ENCODE measurements at places on chromosomes 3 and 15. TPM values are rescaled to one million over a fixed set of nuclear protein-coding genes. Genes with fewer than 3 reads are reported as not detected.

- H3K36me3 ChIP-seq: no peaks in the 10 kb centered on the region
- H3K4me3 ChIP-seq: no peak overlapping the region
- peaks cover 1% of the 10 kb centered on the region for H3K4me1 ChIP-seq
- no peak overlapping the region for H3K27ac ChIP-seq
These were observed 135.4 kb downstream of the NSMCE3 start for GRCh38 chr15:29134239-29134638.

- H3K36me3 ChIP-seq: no peaks in the 10 kb centered on the region
- no peak for DNase-seq
- H3K4me1 ChIP-seq: peaks cover 2% of the 10 kb centered on the region
- H3K27ac ChIP-seq: no peak overlapping the region
- H3K4me3 ChIP-seq: no peak overlapping the region
These were observed 9.3 kb downstream of the VEPH1 start for GRCh38 chr3:157493627-157494550.

DNA sequence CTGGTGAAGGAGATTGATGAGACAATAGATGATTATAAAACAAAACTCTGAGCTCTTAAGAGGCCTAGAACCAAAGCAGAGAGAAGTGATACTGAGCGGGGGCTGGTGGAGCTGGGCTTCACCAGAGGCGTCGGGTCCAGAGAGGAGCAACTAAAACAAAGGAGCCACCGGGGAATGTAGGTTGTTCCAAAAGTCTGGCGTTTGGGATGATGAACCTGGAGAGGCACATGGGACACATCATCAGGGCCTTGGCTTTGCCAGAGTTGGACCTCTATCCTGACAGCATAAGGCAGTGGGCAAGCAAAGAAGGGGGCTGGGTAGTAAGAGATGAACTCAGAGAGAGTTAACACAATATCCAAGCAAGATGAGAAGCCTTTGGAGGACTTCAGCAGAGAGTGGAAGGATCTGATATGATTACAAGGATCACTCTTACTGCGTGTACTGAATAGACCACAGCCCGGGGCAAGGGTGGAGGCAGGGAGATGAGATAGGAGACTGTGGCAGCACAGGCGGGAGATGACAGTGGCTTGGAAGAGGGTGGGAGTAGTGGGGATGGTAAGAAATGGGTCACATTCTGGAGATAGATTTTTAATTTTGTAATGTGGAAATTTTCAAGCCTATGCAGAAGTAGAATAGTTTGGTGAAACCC is 36.0 kb upstream of the RASA2 start:
- H3K4me3 ChIP-seq: no peak overlapping the region
- H3K4me1 ChIP-seq: peaks cover 11% of the 10 kb centered on the region
- H3K36me3 ChIP-seq: peaks cover 11% of the 10 kb centered on the region
- no peak for DNase-seq

The LRRN1 gene
- 0.10 TPM for total RNA-seq

DNA sequence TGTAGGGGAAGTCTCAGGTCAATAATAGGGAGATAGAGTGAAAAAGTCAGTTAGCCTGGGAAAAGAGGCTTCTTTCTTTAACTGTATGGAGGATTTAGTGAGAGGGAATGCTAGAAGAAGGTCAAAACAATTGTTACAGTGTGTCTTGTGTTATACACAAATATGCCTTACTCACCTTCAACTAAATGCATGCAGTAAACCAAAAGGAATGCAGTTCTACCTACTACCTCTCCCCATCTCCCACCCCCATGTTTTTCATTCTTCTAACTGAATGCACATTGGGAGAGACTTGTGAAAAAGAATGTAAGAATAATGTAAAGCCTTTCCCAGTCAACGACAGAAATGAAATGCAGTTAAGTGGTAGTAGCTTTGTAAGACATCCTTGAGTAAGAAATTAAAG is 33.8 kb downstream of the CCDC66 start:
- H3K27ac ChIP-seq: peak overlapping the region; percentile 24
- peaks cover 20% of the 10 kb centered on the region for H3K4me1 ChIP-seq
- no peak overlapping the region for H3K4me3 ChIP-seq
- H3K27me3 ChIP-seq: no peaks in the 10 kb centered on the region

DNA sequence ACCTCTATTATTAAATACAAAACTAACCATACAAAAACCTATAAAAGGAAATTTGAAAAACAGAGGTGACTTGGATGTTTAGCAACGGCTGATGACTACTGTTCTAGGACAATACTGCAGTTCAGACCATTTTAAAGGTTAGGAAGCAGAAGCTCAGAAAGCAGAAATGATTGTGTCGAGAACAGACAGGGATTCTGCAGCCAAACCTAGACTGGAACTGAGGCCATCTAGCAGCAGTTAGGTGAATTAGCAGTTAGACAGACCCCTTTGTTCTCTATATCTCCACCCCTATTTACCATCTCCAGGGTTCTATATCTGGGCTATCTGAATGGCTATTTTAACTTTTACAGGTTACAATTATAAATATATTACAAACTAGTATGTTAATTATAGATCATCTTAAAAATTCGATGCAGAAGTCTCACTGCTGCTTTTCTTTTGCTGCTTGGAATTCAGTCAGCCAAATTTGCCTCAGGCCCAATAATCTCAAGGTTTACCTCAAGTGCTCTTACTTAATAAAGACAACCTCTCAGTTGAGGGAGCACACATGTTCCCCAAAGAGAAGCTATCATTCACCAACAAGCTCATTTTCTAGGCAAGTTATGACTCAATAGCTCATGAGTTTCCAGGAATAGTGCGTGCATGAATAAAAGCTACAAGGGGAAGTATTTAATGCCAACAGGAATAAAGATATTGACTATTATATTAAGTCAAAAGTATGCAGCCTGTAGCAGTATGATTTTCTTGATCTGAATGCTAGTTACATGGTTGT is 9.3 kb upstream of the IL1RAP start:
- peaks cover 20% of the 10 kb centered on the region for H3K27me3 ChIP-seq
- DNase-seq: no peak
- peaks cover 3% of the 10 kb centered on the region for H3K4me1 ChIP-seq
- no peaks in the 10 kb centered on the region for H3K36me3 ChIP-seq
- H3K4me3 ChIP-seq: no peak overlapping the region

The TGFBR2 gene
- total RNA-seq: 60.1 TPM

DNA sequence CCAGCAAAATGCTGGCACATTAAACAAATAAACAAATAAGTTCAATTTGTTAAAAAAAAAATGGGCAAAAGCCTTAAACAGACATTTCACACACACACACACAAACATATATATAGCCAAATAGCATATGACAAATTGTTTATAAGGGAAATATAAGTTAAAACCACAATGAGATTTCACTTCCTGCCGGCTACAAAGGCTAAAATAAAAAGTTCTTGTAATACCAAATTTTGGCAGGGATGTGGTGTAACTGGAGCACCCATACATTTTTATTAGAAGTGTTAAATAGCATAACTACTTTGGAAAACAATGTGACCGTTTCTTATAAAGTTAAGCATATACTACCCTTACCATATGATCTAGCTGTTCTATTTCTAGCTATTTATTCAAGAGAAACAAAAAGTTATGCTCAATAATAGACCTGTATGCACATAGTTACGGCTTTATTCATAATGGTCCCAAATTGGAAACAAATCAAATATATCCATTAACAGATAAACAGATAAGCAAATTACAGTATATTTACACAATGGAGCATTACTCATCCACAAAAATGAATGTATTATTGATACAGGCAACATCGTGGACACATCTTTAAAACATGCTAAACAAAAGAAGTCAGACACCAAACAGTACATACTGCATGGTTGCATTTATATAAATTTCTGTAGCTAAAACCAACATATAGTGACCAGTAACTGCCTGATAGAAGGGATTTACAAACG is 93.9 kb downstream of the EOMES start:
- peaks cover 2% of the 10 kb centered on the region for H3K36me3 ChIP-seq
- peak overlapping the region; percentile 73 for H3K27ac ChIP-seq
- H3K4me3 ChIP-seq: no peak overlapping the region
- peaks cover 81% of the 10 kb centered on the region for H3K4me1 ChIP-seq

The MYRIP gene
- total RNA-seq: not detected

DNA sequence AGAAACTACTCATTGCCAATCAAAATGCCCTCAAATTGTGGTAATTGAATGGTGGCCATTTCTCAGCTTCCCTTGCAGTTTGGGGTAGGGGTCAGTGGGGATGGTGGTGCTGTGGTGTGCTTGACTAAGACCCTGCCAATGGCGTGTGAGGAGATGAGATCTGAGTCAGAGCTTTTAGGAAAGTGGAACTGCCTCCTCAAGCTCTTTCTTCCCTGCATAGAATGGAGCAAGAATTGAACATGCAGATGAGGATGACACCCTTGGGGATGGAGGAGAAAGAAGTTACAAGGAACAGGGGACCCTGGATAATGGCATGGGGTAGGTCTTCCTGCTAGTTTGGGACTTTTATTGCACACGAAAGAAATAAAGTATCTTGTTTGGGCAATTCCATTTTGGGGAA is 188.0 kb downstream of the PEX5L start:
- H3K4me1 ChIP-seq: no peaks in the 10 kb centered on the region
- no peak overlapping the region for H3K27ac ChIP-seq
- H3K36me3 ChIP-seq: no peaks in the 10 kb centered on the region
- no peaks in the 10 kb centered on the region for H3K27me3 ChIP-seq
- DNase-seq: no peak

- H3K27me3 ChIP-seq: no peaks in the 10 kb centered on the region
- H3K27ac ChIP-seq: no peak overlapping the region
- no peak for DNase-seq
- H3K4me3 ChIP-seq: no peak overlapping the region
These were observed 470.5 kb downstream of the EPHA3 start for GRCh38 chr3:89577637-89578530.

- no peak for DNase-seq
- H3K4me1 ChIP-seq: no peaks in the 10 kb centered on the region
- H3K27me3 ChIP-seq: peaks cover 1% of the 10 kb centered on the region
- H3K36me3 ChIP-seq: no peaks in the 10 kb centered on the region
- H3K4me3 ChIP-seq: no peak overlapping the region
These were observed 56.7 kb upstream of the LMCD1 start for GRCh38 chr3:8444883-8445282.

DNA sequence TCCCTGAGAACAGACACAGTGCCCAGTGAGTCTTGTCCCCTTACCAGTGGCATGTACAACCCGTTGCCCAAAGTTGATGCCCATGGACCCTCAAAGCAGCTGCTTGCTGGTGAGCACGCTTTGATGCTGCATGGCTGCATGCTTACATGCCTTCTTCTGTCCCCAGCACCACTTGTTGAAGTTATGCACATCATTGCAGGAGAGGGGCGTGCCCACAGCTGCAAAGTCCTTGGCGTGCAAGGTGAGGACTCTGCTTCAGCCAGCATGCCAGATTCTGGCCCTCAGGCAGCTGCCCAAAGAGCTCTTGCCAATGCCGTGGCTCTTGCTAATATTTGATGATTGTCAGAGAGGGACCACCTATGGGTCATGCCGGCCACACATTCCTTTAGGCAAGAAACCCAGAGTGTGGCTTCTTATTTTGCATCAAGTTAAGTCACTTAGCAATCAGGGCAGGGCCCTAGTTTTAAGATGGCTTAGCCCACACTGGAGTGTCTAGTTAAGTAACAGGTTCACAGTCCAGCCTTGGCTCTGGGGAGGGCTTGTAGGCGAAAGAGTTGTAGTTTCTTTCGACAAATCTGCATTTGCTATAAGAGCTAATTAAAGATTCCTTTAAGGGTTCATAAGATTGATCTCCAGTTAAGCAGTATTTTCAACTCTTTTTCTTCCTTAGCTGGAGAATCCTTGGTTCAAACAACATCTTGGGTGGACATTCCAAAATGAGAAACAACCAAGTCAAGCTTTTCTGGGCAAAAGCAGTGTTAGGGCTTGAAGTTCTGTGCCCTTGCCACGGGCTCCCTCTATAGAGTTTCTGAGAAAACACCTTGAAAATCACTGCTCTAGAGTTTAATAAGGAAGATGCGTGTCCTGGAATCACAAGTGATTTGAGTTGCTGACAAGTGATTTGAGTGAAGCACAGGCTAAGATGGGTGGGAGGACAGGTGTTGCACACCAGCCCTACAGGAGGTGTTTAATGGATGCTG is 128.6 kb downstream of the SLCO3A1 start:
- H3K27me3 ChIP-seq: no peaks in the 10 kb centered on the region
- DNase-seq: no peak
- H3K4me1 ChIP-seq: no peaks in the 10 kb centered on the region
- no peak overlapping the region for H3K4me3 ChIP-seq
- no peak overlapping the region for H3K27ac ChIP-seq
- no peaks in the 10 kb centered on the region for H3K36me3 ChIP-seq

The HHATL gene
- 0.25 TPM for total RNA-seq

- H3K4me1 ChIP-seq: no peaks in the 10 kb centered on the region
- no peak overlapping the region for H3K27ac ChIP-seq
- H3K4me3 ChIP-seq: no peak overlapping the region
- H3K36me3 ChIP-seq: no peaks in the 10 kb centered on the region
- no peaks in the 10 kb centered on the region for H3K27me3 ChIP-seq
These were observed 120.6 kb upstream of the EPHA3 start for GRCh38 chr3:88986834-88987233.

DNA sequence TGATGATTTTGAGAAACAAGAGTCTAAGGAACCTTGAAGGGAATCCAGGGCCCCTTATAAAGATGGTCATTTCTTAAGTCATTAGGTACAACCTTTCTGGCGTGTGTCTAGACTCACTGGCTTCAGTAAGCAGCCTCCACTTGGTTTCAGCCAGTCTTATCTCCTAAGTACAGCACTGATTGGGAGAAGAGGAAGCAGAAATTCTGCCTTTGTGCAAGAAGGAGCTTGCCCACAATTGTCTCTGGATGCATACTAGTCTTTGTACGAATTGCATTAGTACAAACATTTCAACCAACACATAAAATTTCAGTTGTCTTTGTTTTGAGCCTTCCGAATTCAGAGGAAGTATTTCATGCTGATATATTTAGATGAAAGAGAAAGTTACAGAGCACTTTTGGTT is 139.4 kb downstream of the SLCO3A1 start:
- H3K27ac ChIP-seq: no peak overlapping the region
- peaks cover 2% of the 10 kb centered on the region for H3K4me1 ChIP-seq
- H3K36me3 ChIP-seq: no peaks in the 10 kb centered on the region

The ADGRG7 gene
- not detected for total RNA-seq

DNA sequence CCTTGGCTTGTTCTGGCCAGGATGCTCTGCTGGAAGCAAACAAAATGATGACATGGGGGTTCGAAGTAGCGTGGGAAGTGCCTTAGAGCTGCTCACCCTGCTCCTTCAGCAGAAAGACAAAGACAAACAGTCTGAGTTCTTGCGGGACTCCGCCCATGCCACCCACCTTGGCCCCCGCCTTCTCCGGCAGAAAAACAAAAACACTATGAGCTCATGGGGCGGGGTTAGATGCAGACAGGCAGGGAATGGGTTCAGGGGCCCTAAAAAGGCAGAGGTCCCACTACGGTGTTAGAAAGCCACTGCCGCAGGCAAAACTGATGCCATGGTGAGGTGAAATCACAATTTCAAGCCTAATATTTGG is 9.7 kb upstream of the NCKIPSD start:
- no peaks in the 10 kb centered on the region for H3K27me3 ChIP-seq
- H3K36me3 ChIP-seq: peaks cover 52% of the 10 kb centered on the region
- no peak for DNase-seq
- H3K27ac ChIP-seq: no peak overlapping the region

GRCh38 chr15:63593705-63594671 is 3.2 kb upstream of the FBXL22 start:
- H3K27me3 ChIP-seq: no peaks in the 10 kb centered on the region
- peaks cover 58% of the 10 kb centered on the region for H3K4me1 ChIP-seq
- H3K36me3 ChIP-seq: peaks cover 58% of the 10 kb centered on the region
- no peak for DNase-seq

The DCLK3 gene
- total RNA-seq: not detected

GRCh38 chr15:69718436-69718835 is 265.8 kb downstream of the RPLP1 start:
- H3K27me3 ChIP-seq: peaks cover 45% of the 10 kb centered on the region
- peaks cover 3% of the 10 kb centered on the region for H3K36me3 ChIP-seq
- no peak overlapping the region for H3K4me3 ChIP-seq
- H3K4me1 ChIP-seq: peaks cover 83% of the 10 kb centered on the region
- DNase-seq: no peak
- H3K27ac ChIP-seq: no peak overlapping the region

Data from activated CD4-positive, alpha-beta memory T cell treated with anti-CD3 and anti-CD28 coated beads, Interleukin-2, amount 10 ng/mL, durations not matched to agents 7 days and 5 days (primary cell).